ENCODE measurements at places on chromosomes 13 and 19.

- no peak for DNase-seq
Observed at GRCh38 chr19:48544856-48545750, 6.9 kb upstream of the SULT2B1 start.

GRCh38 chr13:24717217-24717616 lies 37.0 kb downstream of the ATP12A start:
- DNase-seq, result no peak

DNA sequence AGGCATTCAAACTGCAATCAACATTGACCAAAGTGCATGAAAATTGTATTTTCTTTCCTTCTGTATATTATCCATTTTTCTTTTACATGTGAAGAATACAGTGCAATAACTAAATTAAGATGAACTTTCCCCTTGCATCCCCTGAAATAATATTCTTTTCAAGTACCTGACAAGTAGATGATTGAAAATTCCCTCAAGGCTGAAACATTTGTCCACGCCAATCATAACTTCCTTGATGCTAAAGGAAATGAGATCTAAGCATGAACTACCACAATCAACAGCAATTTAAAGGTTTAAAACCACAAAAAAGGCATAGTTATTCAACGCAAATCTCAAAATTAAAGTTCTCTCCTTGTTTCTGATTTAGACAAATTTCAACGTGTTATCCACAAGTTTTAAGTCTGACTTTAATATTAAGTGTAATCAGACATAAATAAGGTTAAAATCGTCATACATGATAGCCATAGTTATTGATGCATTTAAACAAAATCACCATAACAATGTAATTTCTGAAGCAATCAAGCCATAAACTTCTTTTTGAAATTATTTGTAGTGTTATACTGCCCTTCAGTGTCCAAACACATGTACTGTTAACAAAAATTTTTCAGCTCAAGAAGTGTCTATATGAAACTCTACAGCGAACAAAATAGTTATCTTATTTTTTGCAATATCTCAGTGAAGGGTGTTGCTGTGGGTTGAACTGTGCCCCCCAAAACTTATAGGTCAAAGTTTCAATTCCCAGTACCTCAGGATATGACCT lies 169.5 kb downstream of the DCLK1 start:
- no peak for DNase-seq

- DNase-seq, result no peak
Observed at GRCh38 chr13:30165796-30166195, 141.6 kb downstream of the KATNAL1 start.

- DNase-seq, result peak; percentile 39
Observed at GRCh38 chr13:51444922-51445321, 7.9 kb downstream of the INTS6 start.

DNA sequence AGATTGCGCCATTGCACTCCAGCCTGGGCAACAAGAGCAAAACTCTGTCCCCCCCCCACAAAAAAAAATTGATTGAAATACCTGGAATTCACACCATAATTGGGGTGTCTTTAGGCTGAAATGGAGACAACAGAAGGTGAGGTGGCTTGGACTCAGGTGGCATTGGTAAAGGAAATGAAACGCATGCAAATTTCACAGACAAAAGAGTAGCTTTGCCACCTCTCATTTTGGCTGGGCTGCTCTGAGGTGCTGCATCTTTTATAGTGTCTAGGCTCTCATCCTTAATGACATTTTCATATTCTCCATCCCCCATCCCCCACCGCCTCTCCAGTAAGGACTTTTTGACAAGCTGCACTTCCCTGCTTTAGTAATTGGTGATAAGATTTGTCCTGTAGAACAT lies 6.9 kb downstream of the UBE2L5 start:
- no peak for DNase-seq
